CD4-positive, alpha-beta T cell treated with Interleukin-15 for 4 hours (primary cell): ENCODE measurements at places on chromosomes 5 and 9.
A peak's percentile ranks its signal among the peaks of the same experiment; 100 is the strongest.

DNA sequence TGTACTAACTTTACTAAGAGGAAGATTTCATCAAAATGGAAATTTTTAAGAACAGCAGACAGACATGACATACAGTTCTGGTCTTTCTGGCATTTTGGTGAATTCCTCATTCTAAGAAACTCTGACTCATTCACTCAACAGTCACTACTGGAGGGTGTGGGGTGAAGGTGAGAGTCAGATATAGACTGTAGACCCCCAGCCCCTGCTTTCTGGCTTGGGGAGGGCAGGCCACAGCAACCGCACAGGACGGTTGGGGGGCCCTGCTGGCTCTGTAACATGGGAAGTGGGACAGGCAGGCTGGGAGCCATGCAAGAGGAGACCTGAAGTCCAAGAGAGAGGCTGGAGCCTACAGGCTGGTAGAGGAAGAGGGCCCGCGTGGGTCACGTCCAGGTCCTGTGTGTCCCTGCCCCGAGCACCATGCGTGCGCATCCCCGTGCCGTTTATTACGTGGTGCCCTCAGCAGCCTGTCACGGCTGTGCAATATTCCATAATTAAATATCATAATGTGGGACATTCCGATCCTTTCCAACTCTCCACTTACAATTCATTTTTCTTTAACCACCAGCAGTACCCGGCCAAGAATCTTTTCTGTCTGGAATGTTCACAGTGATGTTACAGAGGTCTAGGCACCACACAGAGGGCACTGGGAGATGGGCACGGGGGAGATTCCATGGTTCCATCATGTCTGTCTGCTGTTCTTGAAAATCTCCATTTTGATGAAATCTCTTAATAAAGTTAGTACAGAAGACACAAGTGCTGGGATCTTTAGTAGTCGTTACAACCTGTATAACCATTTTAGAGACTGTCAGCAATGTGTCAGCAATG, 75.5 kb downstream of the SEMA4D start:
- peak; percentile 79 for DNase-seq

DNA sequence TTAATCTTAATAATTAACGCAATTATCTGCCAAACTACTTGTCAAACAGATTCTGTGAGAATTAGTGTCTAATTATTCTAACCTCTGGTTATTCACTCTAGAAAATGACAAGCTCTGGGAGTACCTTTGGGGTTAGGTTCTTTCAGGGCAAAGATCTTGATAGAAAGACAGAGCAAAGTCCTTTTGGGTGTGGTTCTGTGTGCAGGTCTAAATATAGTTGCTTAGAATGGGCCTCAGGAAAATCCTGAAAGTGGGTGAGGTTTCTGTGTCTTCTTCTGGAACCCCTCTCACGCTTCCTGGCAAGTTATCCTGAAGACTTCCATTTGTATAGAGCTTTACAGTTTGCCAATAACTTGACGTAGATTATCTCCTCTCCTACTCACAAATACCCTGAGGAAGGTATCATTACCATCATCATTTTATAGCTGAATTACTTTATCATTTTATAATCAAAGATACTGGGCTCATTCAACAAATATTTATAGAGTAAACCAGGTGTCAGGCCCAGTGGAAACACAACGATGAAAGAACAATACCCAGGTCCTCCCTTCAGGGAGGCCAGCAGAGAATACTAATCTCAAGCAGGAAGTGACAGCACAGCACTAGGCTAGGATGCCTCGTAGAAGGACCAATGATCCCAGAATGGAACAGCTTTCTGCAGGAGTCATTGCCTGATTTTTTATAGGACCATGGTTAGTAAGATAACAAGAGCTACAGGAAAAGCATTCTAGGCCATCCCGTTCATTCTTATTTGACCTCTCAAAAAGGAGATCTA, 27.6 kb upstream of the LHFPL2 start:
- DNase-seq, result no peak

- DNase-seq, result no peak
These were observed 10.2 kb downstream of the OR2V1 start for GRCh38 chr5:181120761-181121160.

DNA sequence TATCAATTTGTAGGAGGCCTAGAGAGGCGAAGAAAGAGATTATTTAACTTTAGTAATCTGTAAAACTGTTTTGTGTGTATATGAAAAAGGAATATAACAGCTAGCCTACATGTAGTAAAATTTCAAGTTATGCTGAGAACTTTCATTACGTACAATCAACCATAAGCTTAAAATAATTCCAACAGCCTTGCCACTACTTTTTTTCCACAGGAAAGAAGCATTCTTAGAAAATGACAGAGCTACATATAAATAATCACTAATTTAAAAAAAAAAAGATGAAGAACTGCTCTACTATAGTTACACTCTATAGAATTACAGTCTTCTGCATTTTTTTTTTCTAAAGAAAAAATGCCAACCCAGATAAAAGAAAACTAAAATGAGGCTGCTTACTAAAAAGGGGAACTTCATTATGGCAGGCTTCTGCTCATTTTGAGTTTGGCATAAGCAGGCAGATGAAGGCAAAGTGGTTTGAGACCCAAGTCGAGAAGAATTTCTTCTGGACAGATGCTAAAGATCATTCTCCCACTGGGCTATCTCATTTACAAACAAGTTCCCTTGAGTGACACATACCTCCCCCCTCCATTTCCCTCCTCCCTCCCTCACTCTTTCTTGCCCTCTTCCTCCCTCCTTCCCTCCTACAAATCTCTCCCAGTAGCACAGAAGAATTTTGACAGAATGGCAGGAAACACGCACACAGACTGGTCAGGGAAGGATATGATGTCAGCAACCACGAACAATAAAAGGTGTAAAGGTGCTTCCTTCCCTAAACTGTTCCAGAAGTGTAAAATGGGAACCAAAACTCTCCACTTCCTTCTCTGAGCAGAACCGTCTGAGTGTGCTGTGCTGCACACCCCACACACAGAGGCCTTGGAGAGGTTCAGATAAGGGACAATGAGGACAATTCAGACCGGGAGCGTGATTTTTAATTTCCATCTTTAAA, 56.1 kb downstream of the MEF2C start:
- peak; percentile 4 for DNase-seq

- DNase-seq, result no peak
These were observed 5.6 kb upstream of the HNRNPAB start for GRCh38 chr5:178198706-178199105.
